ENCODE measurements at places on chromosomes 7 and 10. TPM values are rescaled to one million over a fixed set of nuclear protein-coding genes. Genes with fewer than 3 reads are reported as not detected.

ADRA2A gene
- total RNA-seq: 19.6 TPM

FAM13C gene
- 20.8 TPM for total RNA-seq

LIPK gene
- not detected for total RNA-seq

SLC35G1 gene
- total RNA-seq: 5.7 TPM

ZNF239 gene
- 27.3 TPM for total RNA-seq

KIAA1217 gene
- 4.1 TPM for total RNA-seq

PPIF gene
- 5.7 TPM for total RNA-seq

SND1 gene
- total RNA-seq: 56.3 TPM

SPDYE5 gene
- not detected for total RNA-seq

PODXL gene
- total RNA-seq: 9.4 TPM

GRCh38 chr10:35378541-35379210 lies 42.4 kb downstream of the CCNY start:
- DNase-seq: no peak

- DNase-seq: no peak
Observed at GRCh38 chr10:109773288-109774120, 149.8 kb downstream of the XPNPEP1 start.

DNA sequence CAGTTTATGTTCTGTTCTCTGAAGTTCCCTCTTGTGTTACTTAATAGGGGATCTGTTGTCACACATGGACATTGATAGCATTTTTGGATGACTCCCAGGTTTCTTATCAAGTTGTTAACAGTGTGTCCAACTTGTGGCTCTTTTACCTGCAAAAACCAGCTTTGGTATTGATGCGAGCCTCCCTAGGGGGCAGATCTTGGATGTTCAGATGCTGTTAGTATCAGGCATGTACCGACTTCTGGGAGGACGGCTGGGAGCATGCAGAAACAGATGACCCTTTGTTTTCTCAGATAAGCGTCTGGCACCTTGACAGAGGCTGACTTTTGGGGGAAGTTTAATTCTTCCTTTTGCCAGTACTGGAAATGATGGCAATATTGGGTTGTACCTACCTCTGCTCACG lies 2.2 kb downstream of the PLPP4 start:
- peak; percentile 26 for DNase-seq

GRCh38 chr10:73655990-73656298 lies at the start of gene SYNPO2L:
TSS of gene SYNPO2L (minus strand) at chr10:73656029. CDS start at chr10:73655922, 107 bp downstream.
- no peak for DNase-seq

DNA sequence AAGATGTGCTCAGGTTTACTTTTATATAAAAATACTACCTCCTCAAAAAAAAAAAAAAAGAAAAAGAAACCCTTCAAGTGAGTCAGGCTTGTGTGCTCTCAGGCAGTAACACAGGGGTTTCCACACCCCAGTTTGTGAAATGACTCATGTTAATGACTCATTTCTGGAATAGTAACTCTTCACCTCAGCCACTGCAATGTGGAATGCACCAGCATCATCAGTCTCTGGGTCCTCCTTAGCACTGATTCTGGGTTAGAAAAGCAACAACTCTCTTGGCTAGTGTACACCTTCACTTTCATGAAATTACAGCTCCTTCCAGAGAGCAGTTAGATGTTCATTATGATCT lies 110.6 kb downstream of the EMX2 start:
- DNase-seq: no peak

- DNase-seq: no peak
Observed at GRCh38 chr7:130009848-130010688, 41.1 kb downstream of the ZC3HC1 start.

- DNase-seq: no peak
Observed at GRCh38 chr10:63430999-63431356, 34.8 kb downstream of the JMJD1C start.

GRCh38 chr7:101553771-101554445 lies 75.2 kb downstream of the MYL10 start:
- no peak for DNase-seq

DNA sequence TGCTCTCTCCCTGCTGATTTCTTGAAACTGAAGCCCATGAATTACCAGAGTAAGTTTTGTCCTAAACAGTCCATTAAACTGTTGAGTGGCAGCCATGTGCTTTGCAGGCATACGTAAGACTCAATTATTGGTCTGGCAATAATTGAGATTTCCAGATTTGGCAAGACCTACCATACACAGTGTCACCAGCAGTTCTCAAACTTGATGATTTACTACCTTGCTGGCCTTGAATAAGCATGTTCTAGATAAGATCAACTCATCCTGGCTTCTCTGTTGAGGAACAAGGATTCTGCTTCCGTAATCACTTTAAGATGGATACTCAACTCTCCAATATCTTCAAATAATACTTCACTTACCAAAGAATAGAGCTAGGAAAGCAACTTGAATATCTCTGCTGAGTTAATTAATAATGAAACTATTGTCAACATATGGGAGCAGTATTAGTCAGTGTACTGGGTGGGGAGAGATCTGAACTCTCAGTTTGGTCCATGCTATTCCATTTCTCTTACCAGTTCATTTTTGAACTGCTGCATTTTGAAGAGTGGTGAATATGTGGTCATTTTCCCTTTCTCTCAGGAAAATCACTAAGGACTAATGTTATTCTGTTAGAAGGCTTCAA lies 181.4 kb downstream of the IPMK start:
- no peak for DNase-seq

- no peak for DNase-seq
Observed at GRCh38 chr7:12884033-12884432, 196.6 kb downstream of the ARL4A start.

GRCh38 chr10:70271996-70272924 lies 11.5 kb downstream of the NPFFR1 start:
- DNase-seq: no peak

DNA sequence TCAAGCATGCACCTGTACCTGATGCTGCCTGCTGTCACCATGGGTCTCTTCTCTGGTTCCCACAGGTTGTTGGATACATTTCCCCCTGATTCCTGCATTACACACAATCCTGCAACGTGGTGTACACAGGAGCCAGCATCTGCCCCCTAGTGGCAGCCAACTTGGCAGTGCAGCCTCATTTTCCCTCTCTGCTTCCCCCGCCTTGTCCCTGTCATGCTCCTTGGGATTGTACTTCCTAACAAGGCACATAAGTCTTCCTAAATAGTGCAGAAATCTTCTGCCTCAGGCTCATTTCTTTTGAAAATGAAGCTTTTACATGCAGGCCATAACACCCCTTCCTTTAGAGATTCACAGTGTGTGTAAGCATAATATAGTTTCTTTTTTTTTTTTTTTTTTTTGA lies 387.5 kb downstream of the CCSER2 start:
- DNase-seq: no peak

DNA sequence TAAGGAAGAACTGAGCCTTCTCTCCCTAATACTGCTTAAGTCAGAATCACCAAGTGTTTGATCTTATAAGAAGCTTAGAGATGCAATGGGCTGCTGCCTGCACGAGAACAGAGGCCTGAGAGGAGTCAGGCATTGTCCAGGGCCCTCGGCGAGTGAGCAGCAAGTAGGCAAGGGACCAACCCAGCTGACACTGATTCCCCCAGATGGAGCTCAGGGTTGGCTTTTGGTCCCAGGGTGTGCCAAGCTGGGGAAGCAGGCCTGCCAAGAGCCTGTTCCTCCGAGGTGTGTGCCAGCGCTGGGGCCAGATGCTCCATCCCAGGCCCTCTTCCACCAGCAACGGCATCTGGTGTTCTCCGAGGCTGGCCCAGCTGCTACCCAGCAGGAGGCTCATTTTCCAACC lies 222.0 kb upstream of the ZMIZ1 start:
- no peak for DNase-seq

GRCh38 chr7:82122275-82122674 lies 321.3 kb downstream of the CACNA2D1 start:
- DNase-seq: no peak

- no peak for DNase-seq
Observed at GRCh38 chr7:137081321-137082093, 213.1 kb downstream of the CHRM2 start.

DNA sequence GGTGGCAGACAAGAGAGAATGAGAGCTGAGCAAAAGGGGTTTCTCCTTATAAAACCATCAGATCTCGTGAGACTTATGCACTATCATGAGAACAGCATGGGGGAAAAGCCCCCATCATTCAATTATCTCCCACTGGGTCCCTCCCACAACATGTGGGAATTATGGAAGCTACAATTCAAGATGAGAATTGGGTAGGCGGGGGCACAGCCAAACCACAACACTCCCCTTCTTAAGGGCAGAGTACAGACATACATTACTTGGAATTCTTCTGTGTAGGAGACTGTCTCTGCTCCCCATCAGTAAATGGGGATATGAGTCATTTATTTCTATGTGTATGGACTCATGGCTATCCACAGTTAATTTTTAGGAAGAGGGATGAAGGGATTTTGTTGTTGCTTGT lies 31.2 kb downstream of the FAM171A1 start:
- no peak for DNase-seq

DNA sequence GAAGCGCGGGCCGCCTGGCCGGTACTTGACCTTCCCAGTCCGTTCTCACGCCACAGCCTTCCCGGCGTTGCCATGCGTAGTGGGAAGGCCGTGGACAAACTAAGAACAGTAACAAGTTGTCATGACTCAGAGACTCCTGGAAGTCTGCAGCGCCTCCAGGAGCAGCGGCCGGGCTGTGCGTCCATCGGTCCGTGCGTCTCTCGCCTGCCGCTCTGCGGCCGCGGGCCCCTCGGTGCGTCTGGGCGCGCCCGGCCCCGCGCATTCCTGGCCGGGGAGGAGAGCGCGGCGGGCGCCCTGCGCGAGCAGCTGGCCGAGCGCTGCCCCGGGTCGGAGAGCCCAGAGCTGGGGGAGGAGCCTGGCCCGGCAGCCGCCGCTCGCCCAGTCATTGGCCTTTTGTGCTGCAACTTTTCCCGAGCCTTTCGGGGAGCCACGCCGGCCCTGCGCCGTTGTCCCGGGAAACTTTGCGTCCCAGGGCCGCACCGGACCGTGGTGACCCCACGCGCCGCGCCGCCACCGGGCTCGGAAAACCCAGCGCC lies 123.7 kb downstream of the TACC2 start:
- DNase-seq: peak; percentile 58

DNA sequence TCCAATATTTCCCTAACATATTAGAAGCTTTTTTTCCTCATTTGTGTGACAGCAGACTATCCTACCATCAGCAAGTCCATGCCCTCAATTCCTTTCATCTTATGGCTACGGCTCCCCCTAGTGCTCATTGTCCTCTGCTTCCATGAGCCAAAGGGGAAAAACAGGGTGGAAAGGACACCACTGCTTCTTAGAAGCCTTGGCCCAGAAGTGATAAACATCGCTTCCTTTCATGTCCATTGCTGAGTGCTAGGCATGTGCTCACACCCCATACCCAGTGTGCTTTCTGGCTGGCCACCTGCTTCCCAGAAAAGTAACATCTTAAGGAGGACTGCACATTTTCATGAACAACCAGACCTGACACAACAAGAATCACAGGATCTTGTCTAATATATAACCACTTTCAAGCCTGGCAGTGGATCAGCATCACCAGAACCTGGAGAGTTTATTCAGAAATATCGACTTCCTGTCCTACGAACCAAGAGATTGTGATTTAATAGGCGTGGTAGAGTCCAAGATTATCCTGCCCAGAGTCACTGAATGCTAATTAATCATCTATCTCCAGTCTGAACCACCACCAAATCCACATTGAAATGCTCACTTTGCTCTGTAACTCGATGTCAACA lies 650.5 kb upstream of the SORCS1 start:
- DNase-seq: no peak

All from frontal cortex (tissue), 4 donors.